Stimulated activated effector memory CD8-positive, alpha-beta T cell treated with anti-CD3 and anti-CD28 coated beads, Interleukin-12 subunit alpha, Interleukin-12 subunit beta, amount 100 ng/mL, for 72 hours (primary cell): ENCODE measurements at places on chromosomes 16 and 17.

GRCh38 chr16:2002406-2003230, 7.0 kb downstream of the ZNF598 start:
- DNase-seq: no peak

- peak; percentile 32 for DNase-seq
Observed at GRCh38 chr17:38705523-38705802, 390 bp downstream of the MLLT6 start.

GRCh38 chr17:8718001-8718563, 26.6 kb downstream of the CCDC42 start:
- DNase-seq: no peak

- DNase-seq: no peak
Observed at GRCh38 chr17:37315601-37316000, 60.2 kb upstream of the C17orf78 start.

DNA sequence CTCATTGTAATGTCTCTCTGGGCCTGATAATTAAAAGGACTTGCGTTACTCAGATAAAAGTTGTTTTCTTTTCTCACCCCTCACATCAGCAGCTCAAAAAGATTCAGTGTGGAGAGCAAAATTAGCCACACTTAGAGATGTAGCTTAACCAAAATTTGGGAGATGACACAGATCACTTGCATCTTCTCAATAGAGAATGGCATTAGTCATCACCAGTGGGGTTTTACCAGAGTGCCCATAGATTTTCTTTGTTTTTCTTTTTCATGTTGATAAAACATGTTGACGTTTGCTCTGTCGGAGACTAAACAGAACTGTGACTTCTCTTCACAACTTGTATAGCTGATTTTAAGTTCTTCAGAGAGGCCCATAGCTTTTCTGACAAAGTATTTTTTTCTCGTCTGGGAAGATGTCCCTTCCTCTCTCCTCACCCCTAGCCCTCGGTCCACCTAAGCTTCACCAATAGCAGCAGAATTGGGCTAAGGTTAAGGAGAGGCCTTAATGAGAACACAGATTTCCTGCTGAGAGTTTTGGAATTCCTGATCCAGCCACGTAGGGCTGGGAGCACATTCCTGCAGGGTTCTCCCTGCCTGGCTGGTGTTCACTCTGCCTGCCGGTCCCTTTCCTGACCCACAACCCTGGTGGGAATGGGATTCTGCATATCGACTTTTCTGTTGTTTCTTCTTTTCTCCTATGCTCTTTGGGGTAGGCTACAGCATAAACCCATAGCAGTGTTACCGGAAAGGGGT, 92.6 kb downstream of the CACNG3 start:
- DNase-seq: no peak

DNA sequence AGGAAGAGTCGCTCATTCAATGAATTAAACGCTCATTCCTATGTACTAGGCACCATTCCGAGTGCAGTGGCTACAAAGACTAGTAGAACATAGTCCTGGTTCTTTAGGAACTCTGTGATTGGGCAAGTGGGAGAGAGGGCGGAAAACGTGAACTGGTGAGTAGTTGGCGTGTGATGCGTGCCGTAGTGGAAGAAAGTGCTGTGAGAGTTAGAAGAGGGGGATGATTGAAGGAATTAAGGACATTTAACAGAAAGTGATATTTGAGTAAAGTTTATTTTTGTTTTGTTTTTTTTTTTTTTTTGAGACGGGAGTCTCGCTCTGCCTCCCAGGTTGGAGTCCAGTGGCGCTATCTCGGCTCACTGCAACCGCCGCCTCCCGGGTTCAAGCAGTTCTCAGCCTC, 7.9 kb upstream of the SLFN14 start:
- no peak for DNase-seq

DNA sequence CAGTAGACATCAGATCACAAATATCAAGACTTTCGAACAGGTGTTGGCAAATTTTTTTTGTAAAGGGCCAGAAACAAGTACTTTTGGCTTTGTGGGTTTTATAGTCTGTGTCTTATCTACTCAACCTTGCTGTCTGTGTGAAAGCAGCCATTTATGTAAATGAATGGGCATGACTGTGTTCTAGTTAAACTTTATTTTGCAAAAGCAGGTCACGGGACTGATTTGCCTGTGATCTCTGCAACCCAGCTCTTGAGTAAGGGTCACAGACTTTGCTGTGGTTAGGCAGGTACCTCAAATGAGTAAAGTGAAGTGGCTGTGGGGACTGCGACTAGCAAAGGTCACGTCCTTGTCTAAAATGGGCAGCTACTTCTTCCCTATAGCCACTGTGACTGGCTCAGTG, 136.5 kb downstream of the FTO start:
- no peak for DNase-seq

GRCh38 chr17:70096861-70097260, 21.8 kb downstream of the KCNJ16 start:
- no peak for DNase-seq

GRCh38 chr16:75983741-75984381, 257.6 kb upstream of the CPHXL start:
- DNase-seq: no peak

- DNase-seq: peak; percentile 91
Observed at GRCh38 chr17:38351412-38352222, at the start of gene SOCS7. Gene SOCS7, plus strand, starts transcription at chr17:38351844. Its CDS starts 209 bp downstream, at chr17:38352053.
